ENCODE measurements at places on chromosomes 12 and 14.

GRCh38 chr14:44309331-44309730 lies 197.8 kb downstream of the FSCB start:
- no peak for DNase-seq

DNA sequence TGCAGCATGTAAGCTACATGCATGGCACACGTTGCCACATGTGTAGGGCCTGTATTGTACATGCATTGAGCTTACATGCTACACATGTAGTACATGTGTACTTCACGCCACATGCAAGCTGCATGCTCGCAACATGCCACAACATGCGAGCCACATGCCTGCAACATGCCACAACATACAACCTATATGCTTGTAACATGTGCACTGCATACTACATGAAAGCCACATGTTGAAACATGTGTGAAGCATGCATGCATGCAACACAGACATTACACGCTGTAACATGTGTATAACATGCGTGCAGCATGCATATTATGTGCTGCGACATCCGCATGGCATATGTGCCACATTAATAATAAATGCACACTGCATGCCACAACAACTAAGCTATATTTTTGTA lies 9.1 kb upstream of the TMTC1 start:
- DNase-seq: no peak

DNA sequence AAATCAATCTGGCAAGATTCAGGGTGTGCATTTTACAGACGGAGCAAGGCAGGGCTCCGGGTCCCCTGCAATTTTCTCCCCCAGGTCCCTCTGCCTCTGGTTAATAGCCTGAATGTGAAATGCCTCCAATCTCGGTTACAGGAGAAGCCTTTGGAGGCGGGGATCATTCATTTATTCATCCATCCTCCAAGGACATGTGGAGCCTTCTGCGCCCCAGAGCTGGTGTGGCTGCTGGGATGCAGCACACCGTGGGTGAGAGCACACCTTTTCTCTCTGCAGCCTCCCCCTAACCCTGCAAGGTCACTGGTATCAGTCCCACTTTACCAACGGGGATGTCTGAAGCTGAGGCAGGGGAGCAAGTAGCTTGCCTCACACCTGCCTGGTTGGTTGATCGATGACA lies 35.4 kb downstream of the CMKLR1 start:
- DNase-seq: no peak

- DNase-seq: no peak
Observed at GRCh38 chr14:90496379-90496778, 99.5 kb downstream of the CALM1 start.

GRCh38 chr12:97616946-97617345 lies 154.3 kb downstream of the RMST start:
- DNase-seq: no peak

DNA sequence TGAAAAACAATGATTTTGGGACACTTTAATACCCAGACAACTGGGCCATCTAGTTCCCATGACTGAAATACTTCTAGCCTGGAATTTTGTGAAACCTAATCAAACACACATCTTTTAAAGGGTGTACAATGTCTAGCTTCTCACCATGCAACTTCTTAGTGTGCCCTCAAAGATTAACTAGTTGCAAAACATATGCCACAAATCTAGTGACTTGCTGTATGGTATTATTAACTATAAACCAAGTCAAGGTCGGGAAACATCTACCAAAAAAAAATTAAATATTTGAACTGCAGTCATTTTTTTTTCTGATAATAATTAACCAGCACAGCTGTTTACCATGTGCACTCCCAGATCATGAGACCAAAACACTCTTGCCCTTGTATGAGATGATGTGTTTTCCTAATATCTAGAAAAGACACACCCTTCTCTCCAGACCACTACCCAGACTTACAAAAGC lies 171.8 kb upstream of the FOXN3 start:
- no peak for DNase-seq

DNA sequence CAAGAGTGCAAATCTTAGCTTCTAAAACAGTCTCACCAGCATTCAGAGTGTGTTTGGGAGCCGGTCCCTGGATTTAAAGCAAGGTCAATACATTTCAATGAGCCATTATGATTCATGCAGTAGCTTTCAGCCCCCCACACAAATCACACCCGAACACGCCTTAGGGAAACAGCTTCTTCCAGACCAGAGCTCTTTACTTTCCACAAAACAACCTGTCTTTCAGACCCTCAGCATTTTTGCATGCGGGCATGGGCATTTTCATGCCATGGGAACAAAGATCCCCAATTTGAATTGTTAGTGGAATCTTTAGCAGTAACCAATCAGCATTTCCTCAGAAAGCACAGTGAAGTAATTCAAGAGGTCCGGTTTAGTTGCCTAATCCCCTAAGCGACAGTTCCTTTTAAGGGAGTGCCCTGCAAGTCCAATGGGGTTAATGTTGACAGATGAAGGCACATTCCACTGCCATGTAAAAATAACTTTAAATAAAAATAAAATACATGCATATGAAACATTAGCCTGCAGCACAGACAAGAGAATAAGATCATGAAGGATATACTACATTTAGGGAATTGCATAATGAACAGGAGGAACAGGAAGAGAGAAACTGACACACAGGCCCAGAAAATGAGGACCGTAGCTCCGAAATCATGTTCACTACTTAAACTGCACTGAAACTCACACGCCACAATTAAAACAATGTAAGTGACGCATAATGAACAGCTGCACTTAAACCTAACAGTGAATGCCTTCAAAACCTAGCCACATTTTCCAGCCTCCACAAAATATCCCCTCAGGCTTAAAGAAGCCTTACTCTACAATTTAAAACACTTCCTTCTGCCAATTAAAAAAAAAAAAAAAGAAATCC lies 4.0 kb downstream of the VPS37B start:
- DNase-seq: peak; percentile 74

GRCh38 chr12:120470150-120470784 lies 719 bp upstream of the SRSF9 start:
- DNase-seq: peak; percentile 30

DNA sequence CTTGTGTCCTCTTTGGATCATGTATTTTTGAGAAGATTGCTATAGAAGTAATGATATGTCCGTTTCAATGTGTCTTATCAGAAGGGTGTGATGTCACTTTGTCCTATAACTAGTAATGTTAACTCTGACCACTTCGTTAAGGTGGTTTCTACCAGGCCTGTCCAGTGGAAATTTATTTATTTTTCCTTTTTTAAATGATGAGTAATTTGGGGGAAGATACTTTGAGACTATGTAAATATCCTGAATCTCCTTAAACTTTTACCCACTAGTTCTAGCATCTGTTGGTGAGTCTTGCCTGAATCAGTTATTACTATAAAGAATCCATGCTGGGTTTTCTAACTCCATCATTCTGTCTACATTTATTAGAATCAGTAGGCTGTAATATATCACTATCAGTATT lies 15.3 kb downstream of the EP400 start:
- DNase-seq: no peak

DNA sequence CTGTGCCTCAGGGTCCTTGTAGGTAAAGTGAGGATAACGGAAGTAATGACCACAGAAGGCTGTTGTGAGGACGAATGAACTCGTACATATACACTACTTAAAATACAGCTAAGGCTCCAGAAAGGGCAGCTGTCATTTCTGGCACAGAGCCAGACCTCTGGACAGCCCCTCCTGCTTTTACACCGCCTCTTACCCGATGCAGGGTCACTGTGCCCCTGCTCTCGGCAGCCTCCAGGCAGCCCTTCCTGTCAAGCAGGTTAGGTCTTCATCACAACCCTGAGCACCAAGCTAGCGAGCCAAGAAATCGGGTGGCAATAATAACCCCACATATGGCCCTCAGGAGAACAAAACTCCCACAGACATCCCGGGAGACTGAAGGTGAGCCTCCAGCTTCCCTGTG lies 8.5 kb downstream of the TMEM229B start:
- DNase-seq: no peak

Data from fibroblast of villous mesenchyme (primary cell).